ENCODE measurements at places on chromosomes 13 and 19.

DNA sequence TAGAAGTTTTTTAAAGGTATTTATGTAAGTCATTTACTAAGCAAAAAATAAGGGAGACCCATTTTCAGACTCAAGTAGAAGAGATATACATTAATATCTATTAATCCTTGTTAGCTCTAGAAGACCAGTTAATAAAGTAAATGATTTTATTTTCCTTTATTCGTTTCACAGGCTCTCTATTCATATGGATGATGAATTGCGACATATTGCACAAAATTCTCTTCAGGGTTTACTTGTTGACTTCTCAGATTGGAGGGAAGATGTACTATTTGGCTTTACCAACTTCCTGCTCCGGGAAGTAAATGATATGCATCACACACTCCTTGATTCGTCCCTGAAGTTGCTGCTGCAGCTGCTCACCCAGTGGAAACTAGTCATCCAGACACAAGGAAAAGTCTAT lies 139.3 kb downstream of the FRY start:
- no peak for DNase-seq

DNA sequence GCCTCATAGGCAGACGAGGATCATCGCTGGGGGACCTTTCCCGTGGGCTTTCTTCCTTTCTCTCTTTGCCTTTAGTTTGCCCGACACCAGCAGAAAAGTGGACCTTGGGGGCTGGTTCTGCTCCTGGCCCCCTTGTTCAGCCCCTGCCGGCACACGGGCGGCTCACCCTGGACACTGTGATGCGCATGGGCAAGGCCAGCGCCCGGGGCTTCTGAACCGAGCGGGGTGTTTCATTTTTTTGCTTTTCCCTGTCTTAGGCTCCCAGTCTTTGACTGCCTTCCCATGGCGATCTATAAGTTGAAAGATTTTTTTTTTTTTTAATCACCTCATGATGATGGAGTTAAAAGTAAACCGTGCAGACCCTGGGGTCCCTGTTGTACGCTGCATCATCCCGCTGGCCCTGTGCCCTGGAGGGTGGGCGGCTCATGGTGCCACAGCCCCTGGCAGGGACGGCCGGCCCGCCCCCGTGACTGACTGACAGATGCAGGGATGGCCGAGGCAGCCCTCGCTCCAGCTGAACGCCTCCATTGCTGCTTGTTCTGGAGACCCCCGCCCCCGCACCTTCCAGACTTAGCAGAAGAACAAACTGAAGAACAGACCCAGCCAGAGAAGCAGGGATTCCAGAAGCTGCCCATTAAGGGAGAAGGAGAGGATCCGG lies 9.6 kb downstream of the TSSK6 start:
- no peak for DNase-seq

DNA sequence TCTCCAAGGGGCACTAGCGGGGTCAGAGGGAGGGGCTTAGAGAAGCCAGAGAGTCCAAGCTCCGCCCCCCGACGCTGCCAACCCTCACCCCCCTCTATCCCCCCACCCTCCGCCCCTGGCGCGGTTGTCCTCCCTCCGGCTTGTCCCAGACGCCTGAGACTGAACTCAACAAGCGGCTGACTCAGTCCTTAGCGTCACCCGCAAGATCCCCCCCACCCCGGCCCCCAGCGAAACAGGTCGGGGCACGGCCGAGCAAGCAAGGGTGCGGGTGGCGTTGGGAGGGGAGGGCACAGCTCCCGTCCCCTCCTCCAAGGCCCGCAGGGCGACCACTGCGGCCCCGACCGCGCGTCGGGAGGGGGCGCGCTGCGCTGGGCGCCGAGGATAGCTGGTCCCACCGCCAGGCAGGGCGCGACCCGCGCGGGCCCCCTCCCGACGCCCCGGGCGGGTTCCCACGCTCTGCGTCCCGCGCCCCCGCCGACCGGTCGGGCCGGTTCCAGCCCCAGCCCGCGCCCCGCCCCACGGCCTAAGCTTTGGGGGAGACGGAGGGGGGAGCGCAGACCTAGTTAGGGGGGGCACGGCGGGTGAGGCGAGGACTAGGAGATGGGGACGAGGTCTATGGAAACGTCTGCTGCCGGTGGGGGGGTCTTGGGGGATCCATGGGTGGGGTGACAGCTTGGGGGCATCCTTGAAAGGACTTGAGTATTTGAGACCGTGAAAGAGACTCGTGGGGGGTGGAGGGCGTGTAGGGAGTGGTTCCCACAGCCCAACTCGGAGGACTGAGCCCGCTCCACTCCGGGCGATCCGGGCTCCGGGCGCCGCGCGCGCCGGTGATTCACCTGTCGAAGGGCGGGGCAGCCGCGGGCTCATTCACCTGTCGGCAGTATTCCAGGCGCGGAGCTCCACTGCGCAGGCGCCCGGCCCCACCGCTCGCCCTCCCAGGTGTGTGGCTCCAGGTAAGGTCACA lies 5.1 kb downstream of the NOTCH3 start:
- DNase-seq = peak; percentile 80

- no peak for DNase-seq
Observed at GRCh38 chr13:75220861-75221260, 261.1 kb downstream of the TBC1D4 start.

DNA sequence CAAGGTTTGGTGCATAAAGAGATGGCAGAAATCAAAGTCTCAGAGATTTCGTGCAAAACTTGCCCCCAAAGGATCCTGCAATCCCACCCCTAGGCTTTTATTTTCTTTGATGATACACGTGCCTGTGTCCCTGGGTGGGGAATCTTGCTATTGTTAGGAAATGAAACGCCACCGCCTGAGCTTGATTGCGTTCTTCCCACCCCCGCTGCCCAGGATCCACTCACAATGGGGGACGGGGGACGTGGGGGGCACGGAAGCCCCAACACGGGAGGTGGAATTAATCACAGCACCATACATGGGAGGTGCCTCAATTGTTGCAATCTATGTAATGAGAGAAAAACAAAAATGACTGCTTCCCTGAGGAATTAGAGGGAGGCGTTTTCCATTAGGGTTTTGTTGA lies 39.6 kb downstream of the ZNRF4 start:
- no peak for DNase-seq

DNA sequence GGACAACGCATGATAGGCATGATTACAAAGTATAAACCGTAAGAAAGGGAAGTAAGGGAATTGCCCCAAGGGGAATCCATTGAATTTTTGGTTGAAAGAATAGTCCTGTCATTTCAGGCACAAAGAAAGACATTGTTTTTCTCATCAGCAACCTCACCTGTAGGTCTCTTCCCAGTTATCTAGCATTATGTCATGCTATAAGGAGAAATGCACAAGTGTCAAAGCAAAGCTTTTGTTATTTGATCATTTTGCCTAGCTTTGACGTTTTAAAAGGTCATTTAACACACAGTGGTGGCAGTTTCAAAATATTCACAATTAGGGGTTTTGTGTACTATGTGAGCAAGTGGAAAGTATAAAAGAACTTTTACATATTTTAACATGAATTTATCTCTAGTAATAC lies 796.2 kb upstream of the MIR17HG start:
- DNase-seq = no peak

GRCh38 chr19:54457773-54458647 lies 5.6 kb downstream of the LENG9 start:
- no peak for DNase-seq

GRCh38 chr13:98018293-98018692 lies 64.8 kb downstream of the IPO5 start:
- no peak for DNase-seq

- DNase-seq = no peak
Observed at GRCh38 chr13:102761071-102761470, 12.5 kb downstream of the TEX30 start.

- DNase-seq = no peak
Observed at GRCh38 chr19:39128516-39129079, 3.0 kb downstream of the PAK4 start.

- no peak for DNase-seq
Observed at GRCh38 chr13:46831588-46832194, 34.7 kb upstream of the ESD start.

- DNase-seq = no peak
Observed at GRCh38 chr19:49637821-49638738, 1.9 kb downstream of the RRAS start.

GRCh38 chr19:10430505-10431253 lies 10.3 kb downstream of the PDE4A start:
- peak; percentile 24 for DNase-seq

GRCh38 chr13:97261254-97262005 lies 39.3 kb downstream of the MBNL2 start:
- no peak for DNase-seq

DNA sequence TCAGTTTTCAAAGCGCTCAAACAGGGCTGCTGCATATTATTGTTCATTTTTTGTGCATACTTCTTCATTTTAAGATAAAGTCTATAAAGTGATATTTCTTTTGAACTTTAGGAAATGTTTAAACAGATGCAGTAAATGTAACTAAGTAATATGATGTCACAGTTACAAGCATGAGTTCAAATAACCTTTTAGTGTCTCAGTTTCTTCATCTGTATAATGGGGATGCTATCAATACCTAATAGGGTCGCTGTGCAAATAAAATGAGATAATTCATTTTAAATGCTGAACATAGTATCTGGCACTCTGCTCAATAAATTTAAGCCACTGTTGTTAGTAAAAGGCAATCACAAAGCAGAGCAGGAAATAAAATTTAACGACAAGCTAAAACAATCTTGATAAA lies 97.5 kb downstream of the UGGT2 start:
- no peak for DNase-seq

- DNase-seq = no peak
Observed at GRCh38 chr13:25584087-25584486, 212.3 kb downstream of the ATP8A2 start.

GRCh38 chr13:26541678-26542568 lies 15.6 kb upstream of the WASF3 start:
- DNase-seq = no peak
